ENCODE measurements at places on chromosomes 1 and 21.

GRCh38 chr1:46400421-46400820 lies 6.3 kb downstream of the FAAH start:
- no peak for DNase-seq

DNA sequence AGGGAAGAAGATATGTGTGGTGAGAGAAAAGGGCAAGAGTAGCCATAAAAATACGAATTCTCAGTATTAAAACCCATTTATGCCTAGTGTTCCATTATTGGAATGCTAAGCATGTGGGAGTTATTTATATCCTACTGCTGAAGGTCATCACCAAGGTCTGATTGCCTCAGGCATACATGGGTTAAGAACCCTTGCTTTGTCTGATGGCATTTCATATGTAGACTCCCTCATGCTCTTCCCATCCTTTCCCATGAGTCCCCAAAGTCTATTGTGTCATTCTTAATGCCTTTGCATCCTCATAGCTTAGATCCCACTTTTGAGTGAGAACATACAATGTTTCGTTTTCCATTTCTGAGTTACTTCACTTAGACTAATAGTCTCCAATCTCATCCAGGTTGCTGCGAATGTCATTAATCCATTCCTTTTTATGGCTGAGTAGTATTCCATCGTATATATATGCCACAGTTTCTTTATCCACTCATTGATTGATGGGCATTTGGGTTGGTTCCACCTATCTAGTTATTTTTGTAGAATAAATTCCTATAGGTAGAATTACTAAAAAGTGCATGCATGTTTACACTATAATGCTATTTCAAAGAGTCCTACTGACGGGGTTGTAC lies 172.5 kb downstream of the DYRK1A start:
- DNase-seq: no peak

- no peak for DNase-seq
These were observed 40.4 kb downstream of the RNF187 start for GRCh38 chr1:228527596-228527995.

- DNase-seq: no peak
These were observed 14.8 kb downstream of the ARHGEF11 start for GRCh38 chr1:157030728-157031127.

DNA sequence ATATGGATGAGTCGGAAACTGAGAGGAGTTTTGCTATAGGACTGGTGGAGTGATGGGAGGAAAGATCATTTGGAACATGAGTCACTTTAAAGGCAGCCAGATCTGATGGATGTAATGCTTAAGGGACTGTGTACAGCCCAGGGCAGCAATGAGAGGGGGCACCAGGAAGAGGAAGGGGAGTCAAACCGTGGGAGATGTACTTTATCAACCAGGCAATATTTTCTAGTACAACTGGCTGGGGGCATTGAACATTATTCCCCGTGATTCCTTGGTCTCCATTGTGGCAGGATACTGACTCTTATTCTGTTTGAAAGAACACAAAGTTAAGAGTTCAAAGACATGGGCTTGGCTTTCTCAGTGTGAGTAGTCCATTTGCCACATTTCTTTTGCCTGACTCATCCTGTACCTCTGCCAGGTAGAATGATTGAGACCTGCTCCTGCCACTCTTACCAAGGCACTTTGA lies 268.2 kb upstream of the NR5A2 start:
- no peak for DNase-seq

- no peak for DNase-seq
These were observed 883 bp downstream of the LAMTOR2 start for GRCh38 chr1:156055281-156056048.

DNA sequence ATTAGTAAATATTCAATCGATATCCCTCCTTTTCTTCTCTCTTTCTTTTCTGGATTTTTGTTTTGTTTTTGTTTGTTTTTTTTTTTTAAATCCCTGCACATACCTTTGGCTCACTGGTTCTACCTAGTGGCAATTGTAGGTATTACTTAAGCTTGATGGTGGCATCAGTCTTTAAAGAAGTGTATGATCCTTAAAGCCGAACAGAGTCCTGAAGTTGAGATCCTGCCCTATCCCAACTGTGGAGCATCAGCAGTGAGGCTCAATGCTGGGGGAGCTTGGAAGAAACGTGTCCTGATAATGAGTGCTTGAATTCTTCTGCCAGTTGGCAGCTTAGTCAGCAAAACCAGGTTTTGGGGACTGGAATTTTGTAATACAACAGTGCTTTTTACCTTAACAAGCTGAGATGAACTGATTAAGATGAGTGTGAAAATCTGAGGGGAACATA lies 60.8 kb downstream of the FASLG start:
- DNase-seq: no peak

- no peak for DNase-seq
These were observed 12.1 kb upstream of the RAB29 start for GRCh38 chr1:205787287-205787916.

GRCh38 chr1:226222686-226223085 lies 778 bp upstream of the MIXL1 start:
- no peak for DNase-seq

- DNase-seq: no peak
These were observed 58.9 kb upstream of the CTTNBP2NL start for GRCh38 chr1:112337028-112337531.

GRCh38 chr1:1291023-1291528 lies 10.8 kb downstream of the SCNN1D start:
- DNase-seq: no peak
